ENCODE measurements at places on chromosomes 2 and 18.
A peak's percentile ranks its signal among the peaks of the same experiment; 100 is the strongest.

DNA sequence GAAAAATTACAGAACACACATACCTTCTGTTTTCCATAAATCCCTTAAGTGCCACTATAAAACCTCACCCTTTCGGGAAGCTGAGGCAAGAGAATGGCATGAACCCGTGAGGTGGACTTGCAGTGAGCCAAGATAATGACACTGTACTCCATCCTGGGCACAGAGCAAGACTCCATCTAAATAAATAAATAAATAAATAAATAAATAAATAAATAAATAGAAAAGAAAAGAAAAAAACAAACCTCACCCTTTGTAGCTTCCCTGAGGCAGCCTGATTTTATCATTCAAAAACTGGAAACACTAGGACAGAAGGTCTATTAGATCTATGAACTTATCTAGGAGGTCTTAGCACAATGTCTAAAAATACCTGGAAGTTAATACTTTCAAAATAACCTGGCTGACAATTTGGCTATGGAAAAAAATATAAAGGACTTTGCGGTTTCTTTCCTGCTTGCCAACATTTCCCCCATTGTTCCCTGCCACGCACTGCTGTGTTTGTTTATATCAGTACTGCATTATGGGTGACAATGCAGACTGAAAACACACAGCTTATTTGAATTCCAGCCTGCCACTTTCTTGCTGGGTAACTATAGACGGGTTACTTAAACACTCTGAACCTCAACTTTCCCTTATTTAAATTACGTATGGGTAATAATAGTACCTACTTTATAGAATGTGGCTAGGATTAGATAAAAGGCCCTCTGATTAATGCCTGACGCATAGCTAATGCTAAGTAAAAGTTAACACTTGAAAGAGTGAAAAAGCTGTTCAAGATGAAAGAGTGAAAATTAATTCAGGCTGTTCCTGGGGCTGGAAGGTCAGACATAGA, 313.0 kb downstream of the RDH14 start:
- DNase-seq, result no peak

DNA sequence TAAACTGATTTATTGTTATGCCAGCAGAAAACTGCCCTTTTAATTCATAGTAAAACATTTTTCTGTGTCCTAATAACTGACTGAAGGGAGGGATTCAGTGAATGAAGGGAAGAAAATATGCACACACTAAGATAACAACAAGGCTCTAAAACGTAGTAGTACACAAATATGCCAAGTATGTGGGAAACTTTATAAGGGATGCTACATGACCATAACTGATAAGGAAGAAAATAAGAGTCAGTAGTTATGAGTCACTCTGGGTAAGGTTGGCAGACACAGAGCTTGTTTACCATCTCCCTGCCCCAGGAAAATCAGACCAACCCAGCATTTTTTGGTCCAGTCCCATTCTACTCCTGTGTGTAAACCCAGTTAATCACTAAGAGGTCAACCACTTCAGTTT, 124.2 kb downstream of the RPRM start:
- DNase-seq, result no peak

GRCh38 chr18:78180741-78181140, 798.9 kb upstream of the SALL3 start:
- DNase-seq, result no peak

DNA sequence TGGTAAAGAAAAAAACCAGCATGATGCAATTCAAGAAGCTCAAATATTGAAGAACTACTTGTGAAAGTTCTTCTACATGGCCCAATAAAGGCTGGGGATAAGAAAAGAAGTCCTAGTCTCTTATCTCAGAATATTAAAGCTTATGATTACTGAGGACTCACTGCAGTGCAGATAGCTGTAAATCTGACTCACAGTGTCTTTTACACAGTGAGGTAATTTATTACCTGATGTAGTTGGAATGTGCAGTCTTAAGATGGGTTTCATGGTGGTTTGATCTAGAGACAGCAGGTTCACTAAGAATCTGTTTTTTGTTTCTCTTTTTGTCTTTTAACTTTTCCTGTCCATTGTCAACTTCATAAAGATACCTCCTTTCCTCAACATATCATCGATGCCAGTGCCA, 484.0 kb upstream of the MAP2 start:
- no peak for DNase-seq

GRCh38 chr2:158184001-158184400, 82.3 kb downstream of the UPP2 start:
- no peak for DNase-seq

GRCh38 chr2:153055182-153055581, 336.8 kb downstream of the ARL6IP6 start:
- DNase-seq, result no peak

DNA sequence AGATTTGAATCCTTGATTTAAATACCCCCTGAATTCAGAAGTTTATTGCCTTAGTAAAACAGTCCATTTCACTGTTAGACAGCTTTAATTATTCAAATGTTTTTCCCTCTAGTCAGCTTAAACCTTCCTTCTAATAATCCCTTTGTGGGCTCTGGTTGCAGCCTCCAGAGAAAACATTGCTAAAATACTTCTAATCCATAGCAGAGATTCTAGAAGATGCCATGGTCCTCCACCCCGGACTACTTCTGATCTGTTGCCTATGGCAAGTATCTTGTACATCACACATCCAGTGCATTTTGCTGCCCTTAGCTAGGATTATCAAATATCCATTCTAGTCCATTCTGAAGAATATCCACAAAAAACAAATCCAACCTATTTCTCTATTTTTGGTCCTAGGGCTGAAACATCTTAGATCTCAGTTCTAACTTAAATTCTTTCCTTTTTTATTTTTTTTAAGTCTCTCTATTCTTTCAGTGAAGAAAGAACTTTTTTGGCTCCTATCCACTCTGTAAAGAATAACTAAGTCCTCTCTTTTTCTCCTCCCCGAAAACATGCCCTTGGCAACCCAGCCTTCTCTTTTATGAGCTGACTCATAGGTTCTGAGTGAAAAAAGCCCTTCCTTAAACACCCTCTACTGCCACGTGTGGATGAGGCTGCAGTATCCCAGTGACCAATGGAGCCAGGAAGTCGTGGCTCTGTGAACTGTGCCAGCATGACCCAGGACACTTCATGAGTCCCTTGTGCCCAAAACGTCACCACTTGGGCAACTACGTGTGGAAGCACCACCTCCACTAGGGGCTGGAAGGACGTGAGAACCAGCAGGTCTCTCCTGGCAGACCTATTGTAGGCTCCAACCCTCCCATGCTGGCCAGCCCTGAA, 349.8 kb downstream of the TNS1 start:
- peak; percentile 95 for DNase-seq

GRCh38 chr2:197838036-197838435, 33.6 kb downstream of the PLCL1 start:
- peak; percentile 54 for DNase-seq

- no peak for DNase-seq
Measured at GRCh38 chr2:44663471-44664073, 277.9 kb upstream of the SIX3 start.

GRCh38 chr2:172438741-172439508, 11.5 kb downstream of the ITGA6 start:
- DNase-seq, result peak; percentile 38

Data from AG08395 (cell line).